ENCODE measurements at places on chromosomes 13 and 19.

GRCh38 chr19:444677-445210 is 16.1 kb downstream of the SHC2 start:
- no peak for DNase-seq

- DNase-seq, result no peak
Measured at GRCh38 chr13:98941126-98941525, 36.7 kb downstream of the DOCK9 start.

GRCh38 chr13:69856331-69856730 is 251.3 kb upstream of the ATXN8OS start:
- DNase-seq, result no peak

GRCh38 chr13:95121516-95121915 is 179.7 kb downstream of the ABCC4 start:
- no peak for DNase-seq

GRCh38 chr19:45311621-45312020 is 11.1 kb downstream of the CKM start:
- no peak for DNase-seq

DNA sequence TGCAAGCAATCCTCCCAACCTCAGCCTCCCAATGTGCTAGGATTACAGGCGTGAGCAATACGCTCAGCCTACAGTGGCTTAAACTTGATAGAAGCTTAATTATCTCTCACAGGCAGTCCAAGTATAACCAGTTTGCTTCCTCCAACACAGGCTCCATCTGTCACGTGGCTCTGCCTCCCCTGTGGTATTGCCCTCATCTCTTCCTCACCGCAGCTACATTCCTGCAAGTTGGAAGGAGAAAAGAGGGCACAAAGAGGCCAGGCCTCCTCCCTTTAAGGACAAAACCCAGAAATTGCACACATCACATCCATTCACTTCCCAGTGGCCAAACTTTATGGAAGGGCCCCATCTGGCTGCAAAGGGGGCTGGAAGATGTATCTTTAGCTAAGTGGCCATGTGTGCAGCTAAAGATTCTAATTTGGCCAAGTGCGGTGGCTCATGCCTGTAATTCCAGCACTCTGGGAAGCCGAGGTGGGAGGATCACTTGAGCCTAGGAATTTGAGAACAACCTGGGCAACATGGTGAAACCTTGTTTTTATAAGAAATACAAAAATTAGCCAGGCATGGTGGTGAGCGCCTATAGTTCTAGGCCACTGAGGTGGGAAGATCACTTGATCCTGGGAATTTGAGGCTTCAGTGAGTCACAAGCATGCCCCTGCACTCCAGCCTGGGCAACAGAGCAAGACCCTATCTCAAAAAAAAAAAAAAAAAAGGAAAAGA is 3.1 kb upstream of the SDHAF1 start:
- DNase-seq, result no peak

GRCh38 chr19:1754018-1754635 is 821 bp downstream of the ONECUT3 start:
- DNase-seq, result no peak

- DNase-seq, result no peak
Measured at GRCh38 chr19:39728040-39728439, 9.8 kb downstream of the CLC start.

DNA sequence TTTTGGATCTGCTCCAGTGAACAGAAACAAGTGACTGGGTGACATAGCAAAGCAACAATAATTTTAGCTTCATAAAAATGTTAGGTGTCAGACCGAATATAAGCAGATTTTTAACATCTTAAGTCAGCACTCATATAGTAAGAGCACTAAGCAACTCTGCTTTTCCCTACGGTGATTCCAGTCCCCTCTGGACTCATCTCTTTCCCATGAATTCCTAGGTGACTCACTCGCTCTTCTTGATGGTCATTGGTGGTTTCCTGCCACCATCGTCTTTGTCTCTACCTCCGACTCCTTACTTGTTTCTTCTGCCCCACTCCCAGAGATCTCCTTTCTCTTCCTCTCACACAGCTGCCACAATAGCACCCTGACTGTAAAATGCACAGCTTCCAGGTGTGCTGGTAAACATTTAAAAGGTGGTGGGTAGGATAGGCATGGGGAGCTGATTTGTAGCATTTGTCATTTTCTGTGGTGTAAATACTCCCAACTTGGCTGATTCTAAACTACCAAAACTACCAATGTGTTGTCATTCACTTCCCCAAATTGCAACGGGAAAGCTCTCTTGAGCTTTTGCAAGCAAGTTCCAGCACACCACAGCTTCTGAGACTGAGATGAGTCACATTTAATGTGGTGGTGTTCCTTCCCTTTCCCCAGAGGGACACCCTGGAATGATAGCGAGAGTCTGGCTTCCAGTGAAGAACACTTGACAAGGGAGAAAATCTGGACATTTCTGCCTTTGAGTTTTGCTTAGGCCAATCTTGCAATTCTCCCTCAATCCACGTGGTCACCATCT is 42.8 kb upstream of the CLDN10 start:
- no peak for DNase-seq

GRCh38 chr13:20363172-20363571 is 131.1 kb upstream of the GJB6 start:
- no peak for DNase-seq

GRCh38 chr13:109817591-109818535 is 31.5 kb upstream of the IRS2 start:
- DNase-seq, result no peak

DNA sequence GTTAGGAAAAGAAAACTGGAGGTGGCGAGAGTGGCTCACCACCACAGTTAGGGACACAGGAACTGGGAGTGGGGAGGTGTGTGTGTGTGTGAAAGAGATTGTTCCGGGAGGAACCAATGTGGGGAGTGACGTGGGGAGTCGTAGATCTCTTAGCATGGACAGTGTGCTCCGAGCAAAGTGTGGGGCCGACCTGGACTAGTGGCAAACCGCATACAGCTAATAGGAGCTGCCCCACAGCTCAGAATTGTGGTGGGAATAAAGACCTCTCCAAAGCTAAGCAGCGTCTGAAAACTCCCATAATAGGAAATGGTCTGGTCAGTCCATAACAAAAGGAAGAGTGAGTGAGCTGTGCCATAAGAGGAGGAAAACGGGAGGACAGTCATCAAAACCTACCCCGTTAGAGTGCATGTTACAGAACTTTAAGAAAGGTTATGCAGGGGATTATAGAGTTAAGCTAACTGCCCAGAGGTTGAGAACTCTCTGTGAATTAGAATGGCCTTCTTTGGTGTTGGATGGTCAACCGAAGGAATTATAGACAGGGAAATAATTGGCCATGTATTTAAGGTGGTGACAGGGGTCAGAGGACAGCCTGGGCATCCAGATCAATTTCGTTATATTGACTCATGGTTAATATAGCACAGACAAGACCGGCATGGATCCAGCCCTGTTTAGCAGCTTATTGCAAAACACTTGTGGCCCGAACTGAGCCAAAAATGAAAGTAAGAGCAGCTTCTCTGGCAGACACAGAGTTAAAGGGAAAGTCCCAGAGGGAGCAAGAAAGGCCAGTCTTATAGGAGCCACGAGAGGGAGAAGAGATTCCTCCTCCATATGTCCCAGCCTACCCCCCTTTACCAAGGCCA is 8.9 kb upstream of the SLC15A1 start:
- DNase-seq, result no peak

DNA sequence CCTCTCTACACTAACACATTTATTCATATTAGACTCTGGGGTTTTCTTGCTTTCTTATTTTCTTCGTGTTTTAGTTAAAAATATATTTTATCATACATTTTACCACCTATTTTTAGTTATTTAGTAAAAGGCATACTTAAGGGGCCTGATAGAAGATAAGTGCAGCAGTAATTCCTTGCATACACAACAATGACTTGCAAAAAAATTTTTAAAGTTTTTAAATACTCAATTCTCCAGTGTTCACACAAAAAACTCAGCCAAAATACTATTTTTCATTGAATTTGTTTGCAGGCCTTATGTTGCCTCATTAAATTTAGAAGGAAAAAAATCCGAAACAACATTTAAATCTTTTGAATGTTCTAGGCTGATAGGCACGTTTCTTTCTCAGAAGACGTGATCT is 2431.7 kb downstream of the PCDH9 start:
- DNase-seq, result no peak

GRCh38 chr13:114109641-114110041 is 22.8 kb downstream of the RASA3 start:
- peak; percentile 43 for DNase-seq

DNA sequence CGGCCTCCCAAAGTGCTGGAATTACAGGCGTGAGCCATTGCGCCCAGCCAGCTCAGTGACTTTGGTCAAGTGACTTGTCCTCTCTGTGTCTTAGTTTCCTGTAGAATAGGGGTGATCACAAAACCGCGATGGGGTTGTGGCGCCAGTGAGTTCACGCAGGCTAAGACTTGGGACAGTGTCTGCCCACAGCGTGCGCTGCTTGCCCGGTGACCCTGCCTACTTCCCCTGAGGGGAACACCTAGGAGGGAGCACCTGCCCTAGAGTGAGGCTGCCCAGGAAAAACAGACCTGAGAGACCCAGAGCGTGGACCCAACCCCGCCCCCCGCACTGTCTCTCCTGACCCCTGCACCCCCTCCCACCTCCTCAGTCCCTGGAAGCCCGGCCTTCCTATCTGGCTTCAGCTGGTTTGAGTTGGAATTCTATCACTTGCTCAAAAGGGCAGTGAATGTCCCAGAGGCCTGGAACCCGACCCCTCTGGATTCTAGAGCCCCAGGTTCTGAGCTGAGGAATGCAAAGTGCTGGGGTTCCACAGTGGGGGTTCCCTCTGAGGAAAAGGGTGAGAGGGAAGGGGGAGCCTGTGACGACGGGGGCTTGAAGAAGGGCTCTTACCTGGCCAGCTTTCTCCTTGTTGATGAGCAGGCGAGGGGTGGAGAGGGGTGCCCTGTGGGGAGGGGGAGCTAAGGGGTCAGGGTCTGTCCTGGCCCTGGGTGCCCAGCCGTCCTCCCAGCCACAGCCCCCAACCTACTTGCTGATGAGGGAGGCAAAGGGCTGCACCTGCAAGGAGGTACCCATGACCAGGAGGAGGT is 2.2 kb upstream of the RINL start:
- DNase-seq, result no peak

- DNase-seq, result no peak
Measured at GRCh38 chr19:20271215-20271926, 104.4 kb downstream of the ZNF486 start.

DNA sequence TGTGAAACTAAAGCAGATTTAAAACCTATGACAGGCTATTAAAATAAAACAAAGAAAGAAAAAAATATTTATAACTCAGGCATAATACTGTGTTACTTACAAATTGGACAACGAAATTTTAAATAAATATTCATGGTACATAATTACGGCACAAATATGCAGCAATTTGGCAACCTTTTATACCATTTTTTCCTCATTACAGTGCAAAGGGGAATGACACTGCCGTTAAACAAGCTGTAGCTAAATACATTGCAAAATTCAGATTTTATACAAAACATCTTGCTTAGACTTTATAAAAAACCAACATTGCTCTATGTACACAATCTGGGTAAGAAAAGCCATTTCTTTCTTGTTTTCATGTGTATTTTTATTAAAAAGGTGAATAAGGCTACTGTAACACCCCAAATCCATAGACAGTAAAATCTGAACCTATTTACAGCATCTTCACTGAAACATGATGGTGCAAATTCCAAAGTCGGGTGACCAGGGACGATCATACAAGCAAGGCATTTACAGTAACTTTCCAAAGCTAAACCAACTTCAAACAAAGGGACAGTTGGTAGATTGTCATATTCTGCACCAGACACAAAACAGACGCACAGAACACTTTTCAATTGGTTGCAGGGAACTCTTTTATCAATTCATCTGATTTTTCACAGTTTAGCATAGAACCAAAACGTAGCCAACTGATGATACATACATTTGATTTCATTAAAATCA is 45.5 kb downstream of the EFNB2 start:
- no peak for DNase-seq

DNA sequence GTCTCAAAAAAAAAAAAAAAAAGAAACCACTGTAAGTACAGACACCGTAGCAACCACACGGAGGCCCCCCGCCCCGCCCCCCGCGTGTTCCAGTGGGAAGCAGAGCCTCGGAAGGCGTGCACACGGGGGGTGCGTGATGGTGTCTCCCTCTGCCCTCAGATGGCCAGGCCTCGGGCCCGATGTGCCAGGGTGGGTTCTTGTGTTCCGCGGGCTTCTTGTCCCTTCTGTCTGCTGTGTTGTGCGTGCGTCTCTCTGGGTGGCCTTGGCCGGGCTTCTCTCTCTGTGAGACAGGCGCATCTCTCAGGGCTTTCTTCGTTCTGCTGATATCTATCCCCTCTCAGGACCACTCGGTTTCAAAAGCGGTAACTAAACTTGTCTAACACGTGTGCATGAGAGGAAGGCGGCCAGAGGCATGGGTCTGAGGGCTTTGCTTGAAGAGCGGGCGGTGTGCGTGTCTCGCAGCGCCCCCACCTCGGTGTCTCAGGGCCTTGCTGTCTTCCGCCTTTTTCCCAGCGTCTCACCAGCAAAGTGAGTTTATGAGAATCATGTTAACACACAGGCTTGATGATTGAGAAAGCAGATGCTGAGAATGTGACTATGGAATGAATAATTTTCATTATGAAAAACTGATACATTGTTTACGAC is 12.6 kb downstream of the ATP11A start:
- DNase-seq, result no peak

GRCh38 chr13:76830805-76831204 is 55.4 kb downstream of the KCTD12 start:
- DNase-seq, result no peak

- DNase-seq, result peak; percentile 35
Measured at GRCh38 chr19:2060884-2061494, 9.9 kb upstream of the MKNK2 start.

DNA sequence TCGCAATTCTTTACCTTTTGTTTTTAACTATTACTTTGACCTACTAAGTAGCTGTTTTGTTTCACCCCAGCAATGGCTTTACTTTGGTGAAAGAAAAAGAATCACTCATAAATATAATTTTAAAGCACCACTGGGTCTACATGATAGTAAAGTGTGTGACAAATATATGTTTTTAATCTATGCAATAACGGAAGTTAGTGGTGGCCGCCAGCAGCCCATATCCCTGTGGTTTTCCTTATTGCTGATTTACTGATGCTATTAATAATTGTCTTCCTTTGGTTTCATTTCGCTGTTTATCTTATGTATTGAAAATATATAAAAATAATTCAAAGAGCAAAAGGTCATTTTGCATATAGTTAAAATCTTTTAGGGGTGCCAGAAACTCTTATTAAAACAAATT is 491.3 kb downstream of the DIAPH3 start:
- DNase-seq, result no peak

DNA sequence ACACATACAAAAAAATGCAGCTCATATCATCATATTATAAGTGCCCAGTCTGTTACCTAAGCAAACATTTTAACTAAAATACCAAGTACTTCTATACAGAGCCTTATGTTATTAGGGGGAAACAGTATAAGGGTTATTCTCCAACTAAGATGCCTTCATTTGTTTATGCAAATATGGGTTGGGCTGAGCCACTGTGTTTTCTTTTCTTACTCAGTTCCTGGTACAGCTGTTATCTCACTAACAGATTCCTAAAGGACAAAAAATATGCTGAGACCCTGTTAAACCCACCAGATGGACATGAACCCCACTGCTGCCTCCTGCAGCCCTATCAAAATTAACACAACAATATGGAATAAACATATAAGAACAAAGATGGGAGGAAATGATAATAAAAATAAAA is 34.5 kb upstream of the SMAD9 start:
- no peak for DNase-seq

All from activated CD4-positive, alpha-beta T cell treated with anti-CD3 and anti-CD28 coated beads for 4 hours (primary cell).